ENCODE measurements at places on chromosomes 7 and 10.

GRCh38 chr10:118950997-118951637 is 78.4 kb upstream of the NANOS1 start:
- DNase-seq: no peak

DNA sequence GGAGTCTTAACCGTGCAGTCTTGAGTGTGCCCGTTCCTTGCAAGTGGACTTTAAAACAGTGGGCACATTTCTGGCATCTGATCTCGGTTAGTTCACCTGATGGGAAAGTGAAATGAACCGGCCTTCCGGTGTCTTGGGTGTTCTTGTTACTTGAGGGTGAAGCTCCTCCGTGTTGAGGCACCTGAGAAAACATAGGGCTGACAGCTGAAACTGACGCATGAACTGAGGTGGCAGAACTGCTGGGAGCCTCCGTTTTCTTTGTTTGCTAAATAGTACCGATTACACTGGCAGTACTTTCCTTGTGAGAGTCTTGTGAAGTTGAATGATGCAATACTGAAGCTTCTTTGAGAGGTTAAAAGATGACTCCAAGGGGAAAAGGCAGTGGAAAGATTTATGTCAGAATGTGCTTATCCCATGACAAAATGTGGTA is 62.8 kb upstream of the SAMD8 start:
- DNase-seq: no peak

GRCh38 chr7:35878351-35878750 is 77.5 kb downstream of the SEPTIN7 start:
- DNase-seq: no peak

- DNase-seq: no peak
These were observed 71.9 kb upstream of the AMPH start for GRCh38 chr7:38703093-38703492.

DNA sequence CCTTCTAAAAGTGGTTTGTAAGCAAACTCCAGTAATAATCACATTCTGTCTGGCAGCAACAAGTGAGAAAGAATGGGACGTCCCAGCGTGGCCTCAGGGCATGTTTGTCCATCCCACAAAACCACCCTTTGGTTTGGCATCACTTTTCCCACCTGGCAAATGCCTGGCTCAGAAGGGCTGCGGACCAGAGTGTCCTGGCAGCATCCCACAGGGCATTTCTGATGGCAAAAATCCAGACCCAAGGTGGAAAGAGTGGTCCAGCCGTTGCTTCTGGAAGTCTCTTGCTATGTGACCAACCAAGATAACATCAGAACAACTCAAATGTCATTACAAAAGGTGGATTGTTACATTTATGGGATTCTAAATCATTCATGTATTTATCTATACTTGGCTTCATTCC is 174.4 kb downstream of the CREB5 start:
- no peak for DNase-seq

DNA sequence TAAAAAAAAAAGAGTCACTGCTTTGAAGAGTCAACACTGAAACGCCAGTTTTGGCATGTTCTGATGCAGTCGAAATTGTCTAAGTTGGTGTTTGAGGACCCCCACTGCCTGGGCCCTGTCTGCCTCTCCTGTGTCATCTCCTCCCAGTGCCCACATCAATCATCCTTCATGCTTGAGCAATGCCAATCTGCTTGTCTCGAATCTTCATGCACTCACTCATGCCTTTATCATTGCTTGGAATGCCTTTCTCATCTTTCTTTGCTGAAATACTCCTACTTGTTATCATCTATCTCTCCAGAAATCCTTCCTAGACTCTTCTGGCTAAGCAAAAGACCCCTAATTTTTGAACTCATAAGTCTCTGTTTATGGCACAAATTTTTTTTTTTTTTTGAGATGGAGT is 42.1 kb upstream of the PLPP4 start:
- DNase-seq: no peak

GRCh38 chr7:98294326-98294725 is 12.8 kb downstream of the BRI3 start:
- DNase-seq: no peak

DNA sequence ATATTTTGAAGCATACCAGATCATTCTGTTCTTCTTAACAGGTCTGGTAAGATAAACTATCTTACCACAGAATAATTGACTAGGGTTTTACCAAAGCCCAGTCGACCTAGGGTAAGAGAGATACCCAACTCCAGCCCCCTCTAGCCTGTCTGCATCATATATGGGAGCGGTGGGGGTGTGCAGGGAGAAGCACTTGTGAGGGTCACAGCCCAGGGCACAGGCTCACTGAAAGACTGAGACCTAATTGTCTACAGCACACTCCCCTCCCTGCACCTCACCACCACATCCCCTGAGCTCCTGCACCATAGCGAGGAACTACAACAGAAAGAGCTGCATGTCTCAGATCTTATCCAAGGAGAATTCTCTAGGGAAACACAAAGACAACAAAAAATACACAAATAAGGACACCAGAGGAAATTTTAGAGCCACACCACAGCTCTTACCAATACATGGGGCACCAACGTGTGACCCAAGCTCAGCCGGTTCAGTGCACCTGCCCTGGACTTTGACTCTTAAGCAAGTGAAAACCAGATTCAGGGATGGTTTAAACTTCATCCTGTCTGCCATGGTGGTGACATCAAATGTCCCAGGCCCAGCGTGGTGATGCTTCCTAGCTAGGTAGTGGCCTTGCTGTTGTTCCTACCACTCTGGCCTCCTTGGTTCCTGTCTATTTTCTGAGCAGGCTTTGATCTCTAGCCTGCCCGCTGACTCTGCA is 150.8 kb downstream of the HERPUD2 start:
- DNase-seq: no peak

- no peak for DNase-seq
These were observed 1.2 kb downstream of the CACUL1 start for GRCh38 chr10:118753331-118754228.

GRCh38 chr10:71613261-71613777 is 106.3 kb downstream of the C10orf105 start:
- no peak for DNase-seq

DNA sequence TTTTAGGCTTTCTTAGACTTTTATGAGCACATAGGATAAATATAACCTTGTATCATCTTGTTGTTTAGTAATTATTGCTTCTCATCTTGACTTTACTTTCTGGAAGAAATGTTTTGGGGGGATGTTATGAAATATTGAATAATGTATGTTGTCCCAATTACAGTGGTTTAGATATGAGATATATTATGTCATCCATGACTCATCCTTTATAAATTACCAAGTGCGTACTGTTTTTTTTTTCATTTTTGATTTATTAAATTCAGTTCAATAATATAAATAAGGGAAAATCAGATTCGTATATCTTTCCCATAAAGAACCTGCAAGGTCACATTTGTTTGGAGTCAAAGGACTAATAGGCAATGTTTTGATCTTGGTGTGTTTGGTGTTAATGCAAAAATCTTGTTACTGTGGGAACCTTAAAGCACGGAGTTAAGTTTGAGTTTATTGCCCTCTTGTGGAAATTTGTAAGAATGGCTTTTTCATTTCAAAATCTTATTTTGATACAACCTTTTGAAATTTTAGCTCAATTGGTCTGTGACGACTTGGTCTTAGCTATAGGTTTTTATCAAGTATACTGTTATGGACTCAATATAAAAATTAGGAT is 108.6 kb downstream of the SRI start:
- DNase-seq: peak; percentile 0

- DNase-seq: peak; percentile 50
These were observed 12.8 kb downstream of the CNNM1 start for GRCh38 chr10:99341860-99342490.

- no peak for DNase-seq
These were observed 37.8 kb downstream of the DNAJB12 start for GRCh38 chr10:72316748-72317435.

DNA sequence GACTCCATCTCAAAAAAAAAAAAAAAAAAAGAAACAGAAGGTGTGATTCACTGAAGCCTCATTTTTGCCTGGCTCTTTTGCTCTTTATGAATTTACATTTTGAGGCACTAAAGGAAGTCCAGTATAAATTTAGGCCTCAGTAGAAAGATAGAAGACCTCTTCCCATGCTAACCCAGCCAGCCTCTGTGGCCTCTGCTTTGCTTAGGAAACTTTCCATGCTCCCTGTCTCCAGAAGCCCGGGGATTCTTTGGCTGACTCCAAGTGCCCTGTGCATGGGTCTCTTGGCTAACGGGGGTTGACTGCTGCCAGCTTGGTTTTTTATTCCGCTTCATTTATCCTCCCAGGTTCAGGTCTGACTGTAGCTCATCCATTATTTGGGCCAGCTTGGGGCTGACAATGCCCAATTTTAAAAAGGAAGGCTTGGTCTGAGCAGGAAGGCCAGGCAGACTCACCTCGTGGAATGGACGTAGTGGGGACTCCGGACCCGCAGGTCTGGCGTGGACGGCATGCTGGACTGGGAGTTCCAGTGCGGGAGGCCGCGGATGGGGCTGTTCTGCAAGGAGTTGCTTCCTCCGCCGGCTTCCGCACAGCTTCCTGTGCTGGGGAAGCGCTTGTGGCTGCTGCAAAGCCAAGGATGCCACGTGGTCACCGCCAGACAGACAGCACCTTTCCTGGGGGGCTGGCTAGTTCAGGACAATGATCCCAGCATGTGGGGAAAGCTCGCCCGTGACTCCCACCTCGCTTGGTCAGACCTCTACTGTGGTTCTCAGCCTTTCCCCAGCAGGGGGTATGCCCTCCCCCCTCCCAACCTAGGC is 72.3 kb downstream of the PRPF18 start:
- no peak for DNase-seq

- no peak for DNase-seq
These were observed 2.7 kb downstream of the ZNF503 start for GRCh38 chr10:75398692-75399460.

DNA sequence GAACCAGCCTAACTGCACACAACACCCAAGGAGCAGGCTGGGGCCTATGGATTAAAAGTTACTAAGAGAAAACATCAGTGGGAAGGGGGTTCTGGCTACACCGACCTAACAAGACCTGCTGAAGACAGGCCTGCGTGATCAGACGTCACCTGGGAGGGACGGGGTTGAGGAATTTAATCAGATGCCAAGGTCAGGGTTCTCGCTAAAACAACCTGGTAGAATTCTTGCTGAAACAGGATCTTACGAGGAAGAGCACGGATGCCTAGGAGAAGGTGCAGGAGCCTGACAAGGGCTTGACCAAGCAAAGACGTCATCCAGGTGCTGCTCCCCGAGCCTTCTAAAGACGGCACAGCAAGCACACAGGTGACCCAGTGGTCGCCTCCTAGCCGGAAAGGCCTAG is 1.6 kb downstream of the IDI2 start:
- no peak for DNase-seq

DNA sequence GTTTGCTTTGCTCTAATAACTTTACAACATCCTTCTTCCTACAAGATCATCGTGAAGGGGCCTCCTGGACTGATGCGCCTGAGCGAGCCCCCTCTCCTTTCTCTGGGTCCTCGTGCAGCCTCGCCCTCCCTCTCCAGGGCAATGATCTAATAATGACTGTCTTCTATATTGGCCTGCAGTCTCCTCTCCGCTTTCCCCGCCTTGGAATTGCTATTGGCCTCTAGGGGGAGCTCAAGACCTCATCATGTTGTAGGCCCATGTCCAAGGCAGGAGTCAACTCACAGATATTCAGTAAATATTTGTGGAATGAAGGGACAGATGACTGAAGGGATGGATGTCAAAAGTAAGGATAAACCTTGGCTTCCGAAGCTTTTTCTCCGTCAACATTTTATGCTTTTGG is 1180.3 kb downstream of the TYW1 start:
- DNase-seq: peak; percentile 12

- DNase-seq: no peak
These were observed 11.5 kb downstream of the LIPJ start for GRCh38 chr10:88598055-88598454.

DNA sequence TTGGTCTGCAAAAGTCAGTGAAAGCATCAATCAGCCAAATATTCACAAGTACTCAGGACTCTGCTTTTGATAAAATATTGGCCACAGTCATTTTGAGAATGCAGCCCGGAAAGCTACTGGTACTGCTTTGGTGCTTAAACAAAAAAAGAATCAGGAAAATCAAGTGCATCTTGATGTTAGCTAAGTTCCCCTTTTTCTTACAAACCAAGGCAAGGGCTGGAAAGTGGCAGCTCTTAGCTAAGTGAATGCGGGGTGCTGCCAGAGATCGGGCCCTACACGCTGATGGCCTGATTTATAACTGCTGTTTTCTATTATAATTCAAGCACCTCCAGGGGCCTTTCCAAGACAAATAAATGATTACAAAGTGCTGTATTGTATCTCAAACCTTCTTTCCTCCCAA is 136.8 kb upstream of the MGMT start:
- no peak for DNase-seq

DNA sequence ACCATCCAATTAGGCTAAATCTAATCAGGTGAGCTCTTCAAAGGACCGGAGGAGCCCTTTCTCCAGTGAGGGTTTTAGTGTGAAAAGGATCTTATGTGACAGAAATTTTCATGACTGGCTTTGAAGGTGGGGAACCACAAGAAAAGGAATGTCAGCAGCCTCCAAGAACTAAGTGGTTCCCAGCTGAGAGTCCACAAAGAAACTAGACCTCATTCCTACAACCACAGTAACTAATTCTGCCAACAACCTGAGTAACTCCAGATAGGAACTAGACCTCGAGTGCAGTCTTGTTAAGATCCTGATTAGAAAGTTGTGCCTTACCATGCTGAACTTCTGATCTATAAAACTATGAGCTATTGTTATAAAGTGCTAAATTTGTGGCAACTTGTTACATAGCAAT is 51.3 kb downstream of the PCLO start:
- DNase-seq: no peak

GRCh38 chr10:48383393-48383792 is 76.9 kb downstream of the MAPK8 start:
- DNase-seq: no peak

DNA sequence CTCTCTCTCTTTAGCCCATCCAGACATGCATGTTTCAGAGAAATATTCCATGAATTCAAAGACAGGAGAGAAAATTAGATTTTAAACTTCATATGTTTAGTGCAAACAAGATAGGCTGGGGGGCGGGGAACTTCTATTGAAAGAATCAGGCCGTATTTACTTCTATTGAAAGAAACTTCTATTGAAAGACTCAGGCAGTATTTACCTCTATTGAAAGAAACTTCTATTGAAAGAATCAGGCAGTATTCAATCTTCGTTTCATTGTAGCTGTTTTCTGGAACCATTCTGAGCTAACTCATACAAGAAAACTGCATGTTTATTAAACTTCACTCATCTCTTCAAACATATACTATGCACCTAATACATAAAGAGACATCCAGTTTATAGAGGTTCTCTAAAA is 123.1 kb downstream of the TYW1B start:
- DNase-seq: no peak
